Ascending aorta (tissue), 2 donors: ENCODE measurements at places on chromosomes 2 and 18.

DNA sequence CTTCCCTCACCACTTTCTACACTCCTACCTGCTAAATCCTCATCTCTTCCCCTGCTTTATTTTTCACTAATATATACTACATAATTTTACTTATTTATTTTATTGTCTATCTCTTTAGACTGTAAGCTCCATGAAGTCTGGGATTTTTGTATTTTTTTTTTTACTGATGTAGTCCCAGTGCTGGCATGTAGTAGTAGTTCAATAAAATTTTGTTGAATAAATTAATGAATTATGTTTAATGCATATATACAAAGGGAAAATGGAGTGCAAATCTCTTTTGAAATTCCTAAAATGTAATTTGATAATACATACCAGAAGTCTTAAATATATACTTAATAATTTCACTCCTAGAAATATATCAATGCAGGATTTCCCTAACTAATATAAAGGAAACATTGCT lies 7.1 kb upstream of the NABP1 start:
- H3K4me3 ChIP-seq: no peak overlapping the region
- no peak for DNase-seq
- H3K36me3 ChIP-seq: no peaks in the 10 kb centered on the region
- no peak overlapping the region for H3K27ac ChIP-seq
- no peaks in the 10 kb centered on the region for H3K27me3 ChIP-seq

- no peaks in the 10 kb centered on the region for H3K36me3 ChIP-seq
- no peak overlapping the region for H3K27ac ChIP-seq
- DNase-seq: no peak
- H3K4me1 ChIP-seq: no peaks in the 10 kb centered on the region
- H3K4me3 ChIP-seq: no peak overlapping the region
- no peaks in the 10 kb centered on the region for H3K27me3 ChIP-seq
Measured at GRCh38 chr18:46574000-46574742, 82.8 kb downstream of the LOXHD1 start.

DNA sequence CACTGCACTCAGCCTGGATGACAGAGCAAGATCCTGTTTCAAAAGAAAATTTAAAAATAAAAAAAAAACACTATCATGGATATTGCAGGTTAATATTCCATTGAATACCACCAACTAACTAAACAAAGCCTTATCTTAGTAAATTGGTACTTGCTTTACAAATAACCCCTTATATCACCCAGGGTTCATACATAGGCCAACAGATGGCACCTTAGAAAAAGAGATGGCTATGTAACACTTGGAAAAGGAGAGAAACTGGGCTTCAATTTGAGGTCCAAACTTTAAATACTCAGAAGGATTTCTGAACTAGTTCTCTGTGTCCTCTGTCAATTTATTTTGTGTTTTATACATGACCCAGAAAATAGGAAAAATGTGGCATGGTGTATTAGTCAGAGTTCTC lies 249.6 kb upstream of the LRP1B start:
- no peak overlapping the region for H3K4me3 ChIP-seq
- no peaks in the 10 kb centered on the region for H3K27me3 ChIP-seq
- no peak overlapping the region for H3K27ac ChIP-seq
- H3K36me3 ChIP-seq: no peaks in the 10 kb centered on the region

DNA sequence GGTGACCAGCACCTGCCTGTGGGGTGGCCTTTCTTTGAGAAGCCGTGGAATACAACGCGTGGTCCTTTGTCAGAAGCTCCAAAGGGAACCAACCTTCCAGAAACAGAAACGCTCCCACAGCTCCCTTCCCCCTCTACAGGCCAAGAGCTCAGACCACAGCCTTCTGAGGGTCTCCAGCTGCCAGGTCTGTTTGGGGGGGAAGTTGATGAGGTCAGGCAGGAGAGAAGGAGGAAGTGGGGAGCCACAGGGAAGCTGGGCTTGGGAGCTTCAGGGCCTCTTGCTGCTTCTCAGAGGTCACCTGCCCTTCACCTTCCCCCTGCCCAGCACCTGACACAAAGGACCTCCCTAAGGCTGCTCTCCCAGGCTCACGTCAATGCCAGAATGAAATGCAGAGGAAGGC lies 287.7 kb upstream of the ID2 start:
- H3K36me3 ChIP-seq: no peaks in the 10 kb centered on the region
- no peaks in the 10 kb centered on the region for H3K27me3 ChIP-seq
- DNase-seq: no peak
- H3K27ac ChIP-seq: no peak overlapping the region
- no peak overlapping the region for H3K4me3 ChIP-seq

DNA sequence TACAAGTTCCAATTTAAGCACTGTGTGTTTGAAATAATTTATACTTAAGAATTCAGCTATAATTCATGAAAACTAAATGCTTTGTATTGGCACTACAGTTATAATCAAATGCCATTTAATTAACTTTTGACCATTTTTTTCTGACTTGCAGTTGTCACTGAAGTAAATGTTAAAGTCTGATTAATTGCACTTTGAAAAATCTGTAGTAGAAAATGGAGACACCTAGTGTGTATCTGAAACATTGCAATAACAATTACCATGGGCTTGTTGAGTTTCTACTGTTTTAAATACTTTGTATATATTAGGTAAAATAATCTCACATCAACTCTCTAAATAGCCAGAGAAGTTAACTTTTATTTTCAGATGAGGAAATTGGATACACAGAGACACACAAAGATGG lies 458.6 kb upstream of the FSIP2 start:
- no peak overlapping the region for H3K27ac ChIP-seq
- DNase-seq: no peak
- no peaks in the 10 kb centered on the region for H3K27me3 ChIP-seq
- no peak overlapping the region for H3K4me3 ChIP-seq
- no peaks in the 10 kb centered on the region for H3K4me1 ChIP-seq

- DNase-seq: no peak
- H3K27me3 ChIP-seq: no peaks in the 10 kb centered on the region
- peaks cover 48% of the 10 kb centered on the region for H3K36me3 ChIP-seq
- H3K4me3 ChIP-seq: no peak overlapping the region
Measured at GRCh38 chr18:9223356-9223755, 86.8 kb downstream of the ANKRD12 start.

GRCh38 chr2:162230761-162231160 lies 12.5 kb downstream of the FAP start:
- DNase-seq: no peak
- no peaks in the 10 kb centered on the region for H3K27me3 ChIP-seq
- peaks cover 4% of the 10 kb centered on the region for H3K4me1 ChIP-seq
- no peaks in the 10 kb centered on the region for H3K36me3 ChIP-seq

GRCh38 chr2:214699236-214699635 lies 110.2 kb downstream of the BARD1 start:
- no peak for DNase-seq
- H3K4me3 ChIP-seq: no peak overlapping the region
- H3K27me3 ChIP-seq: no peaks in the 10 kb centered on the region
- no peaks in the 10 kb centered on the region for H3K4me1 ChIP-seq
- no peak overlapping the region for H3K27ac ChIP-seq
- H3K36me3 ChIP-seq: no peaks in the 10 kb centered on the region

DNA sequence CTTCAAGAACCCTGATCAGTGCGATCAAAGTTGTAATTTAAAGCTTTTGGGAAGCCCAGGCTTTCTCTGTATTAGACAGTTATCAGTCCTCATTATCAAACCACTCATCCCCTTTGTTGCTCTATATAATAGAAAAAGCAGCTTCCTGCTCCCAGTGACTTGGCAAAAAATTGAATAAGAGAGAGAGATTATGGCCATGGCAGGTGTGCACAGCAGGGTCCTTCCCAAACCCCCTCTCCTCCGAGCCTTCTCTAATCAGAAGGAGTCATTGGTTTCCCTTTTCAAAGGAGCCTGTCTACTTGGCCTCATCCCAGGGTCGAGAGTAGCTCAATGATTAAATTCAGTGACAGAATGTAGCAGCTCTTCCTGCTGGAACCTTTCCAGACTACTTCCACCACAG lies 81.5 kb downstream of the SEMA4F start:
- H3K36me3 ChIP-seq: no peaks in the 10 kb centered on the region
- H3K27me3 ChIP-seq: no peaks in the 10 kb centered on the region
- H3K27ac ChIP-seq: no peak overlapping the region

- no peak overlapping the region for H3K27ac ChIP-seq
- no peaks in the 10 kb centered on the region for H3K27me3 ChIP-seq
- no peaks in the 10 kb centered on the region for H3K4me1 ChIP-seq
- H3K36me3 ChIP-seq: no peaks in the 10 kb centered on the region
Measured at GRCh38 chr2:49961346-49961745, 807.0 kb upstream of the FSHR start.

DNA sequence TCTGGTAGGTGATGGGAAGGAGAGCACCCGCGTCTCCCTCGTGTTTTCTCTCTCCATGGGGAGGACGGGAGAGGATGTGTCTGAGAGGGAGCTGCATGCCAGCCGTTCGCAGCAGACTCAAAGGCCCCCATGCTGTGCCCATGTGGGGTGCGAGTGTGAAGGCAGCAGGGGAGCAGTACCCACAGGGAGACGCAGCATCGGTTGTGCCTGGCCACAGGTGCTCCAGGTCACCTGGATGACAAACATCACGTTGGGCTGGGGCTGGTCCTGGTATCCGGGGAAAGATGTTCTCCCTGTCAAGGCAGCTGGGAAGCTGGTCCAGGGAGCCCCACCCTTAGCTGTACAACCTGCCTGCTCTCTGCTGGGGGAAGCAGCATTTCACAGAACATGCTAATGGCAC lies 119.5 kb upstream of the SALL3 start:
- no peaks in the 10 kb centered on the region for H3K36me3 ChIP-seq
- H3K4me1 ChIP-seq: no peaks in the 10 kb centered on the region
- DNase-seq: no peak
- H3K4me3 ChIP-seq: no peak overlapping the region
- no peaks in the 10 kb centered on the region for H3K27me3 ChIP-seq
- H3K27ac ChIP-seq: no peak overlapping the region

- no peak overlapping the region for H3K4me3 ChIP-seq
- no peaks in the 10 kb centered on the region for H3K27me3 ChIP-seq
- DNase-seq: no peak
- no peak overlapping the region for H3K27ac ChIP-seq
- no peaks in the 10 kb centered on the region for H3K4me1 ChIP-seq
Measured at GRCh38 chr2:157414050-157414449, 29.8 kb downstream of the CYTIP start.

GRCh38 chr2:57979158-57979557 lies 67.4 kb upstream of the VRK2 start:
- H3K27me3 ChIP-seq: no peaks in the 10 kb centered on the region
- H3K4me1 ChIP-seq: no peaks in the 10 kb centered on the region
- no peak overlapping the region for H3K27ac ChIP-seq
- no peaks in the 10 kb centered on the region for H3K36me3 ChIP-seq
- no peak overlapping the region for H3K4me3 ChIP-seq

- no peak for DNase-seq
- H3K27me3 ChIP-seq: no peaks in the 10 kb centered on the region
- H3K4me3 ChIP-seq: no peak overlapping the region
- H3K4me1 ChIP-seq: no peaks in the 10 kb centered on the region
- no peaks in the 10 kb centered on the region for H3K36me3 ChIP-seq
Measured at GRCh38 chr2:211454679-211455078, 898.3 kb downstream of the CPS1 start.

GRCh38 chr18:24168496-24168895 lies 29.6 kb downstream of the CABYR start:
- H3K36me3 ChIP-seq: peaks cover 49% of the 10 kb centered on the region
- DNase-seq: no peak
- no peaks in the 10 kb centered on the region for H3K27me3 ChIP-seq
- no peaks in the 10 kb centered on the region for H3K4me1 ChIP-seq
- H3K4me3 ChIP-seq: no peak overlapping the region

DNA sequence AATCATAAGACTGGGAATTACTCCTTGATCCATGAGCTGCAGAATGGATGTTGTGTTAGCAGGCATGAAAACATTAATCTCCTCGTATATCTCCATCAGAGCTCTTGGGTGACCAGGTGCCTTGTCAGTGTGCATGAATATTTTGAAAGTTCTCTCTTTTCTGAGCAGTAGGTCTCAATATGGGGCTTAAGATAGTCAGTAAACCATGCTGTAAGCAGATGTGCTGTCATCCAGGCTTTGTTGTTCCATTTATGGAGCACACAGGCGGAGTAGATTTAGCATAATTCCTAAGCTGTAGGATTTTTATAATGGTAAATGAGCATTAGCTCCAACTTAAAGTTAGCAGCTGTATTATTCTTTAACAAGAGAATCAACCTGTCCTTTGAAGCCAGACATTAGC lies 160.3 kb downstream of the MYO1B start:
- no peak overlapping the region for H3K4me3 ChIP-seq
- H3K27ac ChIP-seq: no peak overlapping the region
- H3K4me1 ChIP-seq: peaks cover 14% of the 10 kb centered on the region
- H3K36me3 ChIP-seq: peaks cover 10% of the 10 kb centered on the region

DNA sequence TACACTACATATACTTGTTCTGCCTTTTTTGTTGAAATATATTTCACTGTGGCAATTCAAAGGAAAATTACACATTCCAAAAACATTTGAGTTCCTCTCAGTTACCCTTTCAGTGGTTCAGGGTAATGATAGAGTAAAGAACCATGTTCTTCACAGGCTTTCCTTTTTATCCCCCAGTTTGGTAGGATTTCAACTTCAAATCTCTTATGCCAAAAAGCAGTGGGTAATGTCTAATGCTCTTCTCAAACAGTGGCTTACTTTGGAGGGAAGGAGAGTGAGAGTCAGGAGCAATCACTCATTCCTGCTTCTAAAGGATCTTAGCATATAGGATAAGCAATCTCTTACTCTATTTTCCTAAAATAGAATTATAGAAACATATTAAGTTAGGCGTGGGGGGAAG lies 290.6 kb downstream of the ZEB2 start:
- H3K27me3 ChIP-seq: no peaks in the 10 kb centered on the region
- peaks cover 4% of the 10 kb centered on the region for H3K4me1 ChIP-seq
- H3K27ac ChIP-seq: no peak overlapping the region
- H3K36me3 ChIP-seq: no peaks in the 10 kb centered on the region

GRCh38 chr2:191894681-191895147 lies 47.8 kb upstream of the CAVIN2 start:
- no peaks in the 10 kb centered on the region for H3K36me3 ChIP-seq
- no peak overlapping the region for H3K27ac ChIP-seq
- no peak for DNase-seq
- no peaks in the 10 kb centered on the region for H3K27me3 ChIP-seq

DNA sequence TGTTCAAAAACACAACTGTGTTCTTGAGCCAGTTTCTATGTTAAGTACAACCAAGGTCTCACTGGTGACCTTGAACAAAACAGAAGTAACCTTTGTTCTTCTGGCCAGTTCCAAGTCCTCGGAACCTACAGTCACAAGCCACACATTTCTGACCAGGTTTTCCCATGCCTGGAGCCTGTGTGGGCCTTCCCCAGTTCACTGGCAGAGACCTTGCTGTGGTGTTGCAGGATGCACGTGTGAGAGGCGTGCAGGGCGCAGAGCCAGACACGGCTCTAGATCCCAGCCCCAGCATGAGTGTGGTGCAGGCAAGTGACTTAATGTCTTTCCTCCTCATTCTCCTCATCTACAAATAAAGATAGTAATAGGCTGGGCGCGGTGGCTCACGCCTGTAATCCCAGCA lies 25.5 kb upstream of the EDAR start:
- H3K4me3 ChIP-seq: no peak overlapping the region
- H3K4me1 ChIP-seq: no peaks in the 10 kb centered on the region
- no peaks in the 10 kb centered on the region for H3K27me3 ChIP-seq
- no peak overlapping the region for H3K27ac ChIP-seq
- no peaks in the 10 kb centered on the region for H3K36me3 ChIP-seq
- no peak for DNase-seq

GRCh38 chr2:63658176-63658968 lies 69.6 kb downstream of the MDH1 start:
- H3K36me3 ChIP-seq: no peaks in the 10 kb centered on the region
- no peak overlapping the region for H3K27ac ChIP-seq
- no peak overlapping the region for H3K4me3 ChIP-seq
